ENCODE measurements at places on chromosomes 4 and X.

DNA sequence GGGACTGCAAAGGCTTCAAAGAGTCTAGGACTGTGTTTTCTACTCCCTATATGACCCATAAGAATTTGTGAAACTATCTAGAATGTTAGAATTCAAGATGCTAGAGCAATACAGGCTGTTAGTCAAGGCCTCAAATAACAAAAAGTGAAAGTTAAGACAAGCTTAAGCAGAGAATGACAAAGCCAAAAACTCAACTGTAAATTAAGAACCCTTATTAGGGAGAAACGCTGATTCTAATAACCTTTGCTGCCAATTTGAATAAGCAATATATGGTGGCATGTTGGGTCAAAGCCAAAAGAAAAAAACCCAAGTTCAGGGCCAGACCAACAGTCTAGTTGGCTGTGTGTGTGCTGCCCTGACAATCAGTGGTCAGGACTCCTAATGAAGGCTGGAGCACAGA, 160.0 kb downstream of the INPP4B start:
- no peak for DNase-seq

GRCh38 chr4:1045193-1045594, 33.8 kb downstream of the FGFRL1 start:
- DNase-seq = no peak

DNA sequence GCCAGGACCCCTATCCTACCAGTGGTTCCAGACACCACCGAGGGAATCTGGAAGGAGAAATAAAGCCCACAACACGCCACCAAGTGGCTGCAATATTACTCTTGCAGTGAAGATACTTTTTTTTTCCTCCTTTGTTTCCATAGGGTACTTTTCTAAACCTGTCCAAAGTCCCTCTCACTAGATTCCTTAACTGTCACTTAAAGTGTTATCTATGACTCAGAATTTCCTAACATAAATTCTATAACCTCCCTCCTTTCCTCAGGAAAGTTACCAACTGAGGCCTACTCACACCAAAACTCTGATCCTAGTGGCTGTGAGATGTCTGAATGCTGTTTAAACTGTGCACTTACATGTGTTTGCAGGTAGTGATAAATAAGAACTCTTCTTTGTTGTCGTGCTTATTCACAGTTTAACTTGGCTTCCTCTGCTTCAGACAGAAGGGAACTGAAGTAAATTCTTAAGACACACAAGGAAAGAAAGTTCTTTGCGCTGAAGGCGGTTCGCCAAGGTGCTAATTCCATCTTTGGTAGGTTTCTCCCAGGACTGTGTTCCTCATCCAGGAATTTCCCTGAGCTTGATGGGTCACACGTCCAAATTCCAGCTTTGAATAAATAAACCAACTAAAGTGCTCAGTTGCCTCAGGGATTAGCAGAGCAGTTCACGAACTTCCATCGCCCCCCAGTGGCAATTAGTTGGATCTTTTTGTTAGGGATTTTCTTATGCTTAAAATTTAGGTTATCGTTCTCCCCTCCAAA, 10.7 kb upstream of the HCCS start:
- DNase-seq = no peak

DNA sequence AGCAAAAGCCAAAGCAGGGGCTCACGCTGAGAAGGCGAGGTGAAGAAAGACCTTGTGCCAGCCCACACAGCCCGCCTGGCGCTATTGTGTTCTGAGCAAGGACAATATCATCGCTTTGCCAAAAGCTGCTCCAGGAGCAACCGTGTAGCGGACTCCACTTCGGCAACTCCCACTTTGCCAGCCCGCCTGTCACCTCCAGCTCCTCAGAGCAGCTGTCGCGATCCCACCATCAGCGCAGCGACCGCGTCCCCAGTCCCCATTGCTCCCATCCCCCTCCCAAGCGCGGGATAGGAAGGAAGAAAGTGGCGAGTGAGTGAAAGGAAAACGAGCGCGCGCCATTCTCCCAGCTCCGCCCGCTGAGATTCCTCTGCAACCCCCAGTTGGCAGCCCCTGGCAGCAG, 759 bp downstream of the ZC4H2 start:
- no peak for DNase-seq

DNA sequence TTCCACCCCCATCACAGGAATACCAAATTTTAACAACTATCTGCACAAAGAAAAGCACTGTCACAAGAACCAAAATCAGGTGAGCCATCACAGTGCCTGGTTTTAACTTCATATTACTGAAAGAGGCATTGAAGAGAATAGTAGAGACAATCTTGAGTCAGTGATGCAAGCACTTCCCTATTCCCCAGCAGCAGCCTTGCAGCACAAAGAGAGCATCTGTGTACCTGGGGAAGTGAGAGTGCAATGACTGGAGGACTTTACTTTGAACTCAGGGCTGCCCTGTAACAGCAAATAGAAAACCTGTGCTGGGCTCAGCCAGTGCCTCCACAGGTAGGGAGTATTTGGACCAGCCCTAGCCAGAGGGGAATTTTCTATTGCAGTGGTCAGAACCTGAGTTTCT, 361.8 kb downstream of the TEX13C start:
- DNase-seq = no peak

DNA sequence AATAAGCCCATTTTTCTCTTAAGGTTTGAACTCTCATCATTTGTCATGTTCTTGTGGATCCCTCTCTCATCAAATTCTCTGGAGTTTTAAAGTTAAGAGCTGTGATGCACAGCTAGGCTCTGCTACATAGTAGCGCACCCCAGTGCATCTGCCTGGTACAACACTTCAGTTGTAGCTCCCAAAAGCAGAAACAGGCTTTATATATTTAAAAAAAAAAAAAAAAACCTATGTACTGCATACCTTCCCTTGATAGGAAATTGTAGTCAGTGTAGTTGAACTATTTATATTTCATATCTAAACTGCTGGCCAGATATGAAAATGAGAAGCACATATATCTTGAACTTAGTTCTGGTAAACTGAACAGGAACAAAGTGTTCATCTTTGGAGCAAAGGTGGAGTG, 131.4 kb downstream of the KLHL13 start:
- no peak for DNase-seq

DNA sequence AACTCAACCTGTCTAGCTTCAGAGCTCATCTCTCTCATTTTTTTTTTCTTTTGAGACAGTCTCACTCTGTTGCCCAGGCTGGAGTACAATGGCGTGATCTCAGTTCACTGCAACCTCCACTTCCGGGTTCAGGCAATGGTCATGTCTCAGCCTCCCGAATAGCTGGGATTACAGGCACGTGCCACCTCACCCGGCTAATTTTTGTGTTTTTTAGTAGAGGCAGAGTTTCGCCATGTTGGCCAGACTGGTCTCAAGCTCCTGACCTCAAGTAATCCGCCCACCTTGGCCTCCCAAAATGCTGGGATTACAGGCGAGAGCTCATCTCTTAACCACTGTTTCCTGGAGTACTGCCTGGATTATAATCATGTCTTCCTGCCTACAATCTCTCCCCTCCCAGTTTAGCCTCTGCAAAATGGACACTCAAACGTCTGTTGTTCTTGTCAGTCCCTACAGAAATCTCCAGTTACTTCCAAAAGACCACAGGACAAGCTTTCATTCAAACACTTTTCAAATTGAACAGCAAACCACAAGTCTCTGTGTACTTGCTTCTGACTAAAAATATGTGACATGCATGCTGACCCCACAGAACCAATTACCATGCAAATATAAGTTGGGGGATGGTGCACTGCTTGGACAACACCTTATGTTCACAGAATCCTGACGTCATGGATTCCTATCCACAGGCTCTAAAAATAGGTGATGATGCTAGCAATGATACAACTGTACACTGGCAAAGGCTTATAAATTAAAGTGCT, 137.2 kb downstream of the SH3KBP1 start:
- DNase-seq = no peak

GRCh38 chr4:163568843-163569242, 74.4 kb downstream of the TMA16 start:
- DNase-seq = no peak

- DNase-seq = no peak
Observed at GRCh38 chr4:7020290-7020689, 22.9 kb upstream of the TADA2B start.

DNA sequence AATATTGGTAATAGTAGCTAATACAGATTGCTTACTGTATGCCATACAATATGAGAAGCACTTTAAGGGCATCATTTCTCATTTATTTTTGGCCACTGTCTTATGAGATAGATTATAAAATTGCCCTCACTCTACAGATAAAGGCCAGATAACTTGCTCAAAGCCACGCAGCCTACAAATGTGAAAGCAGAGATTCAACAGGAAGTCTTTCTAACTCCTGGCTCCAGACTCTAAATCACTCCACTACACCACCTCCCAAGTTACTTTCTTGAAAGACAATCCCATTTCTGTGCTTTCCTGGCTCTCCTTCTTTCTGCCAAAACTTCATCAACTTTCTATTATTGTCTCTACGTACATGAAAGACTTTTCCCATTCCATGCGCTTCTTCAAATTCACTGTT, 194.7 kb downstream of the FBXO8 start:
- no peak for DNase-seq

DNA sequence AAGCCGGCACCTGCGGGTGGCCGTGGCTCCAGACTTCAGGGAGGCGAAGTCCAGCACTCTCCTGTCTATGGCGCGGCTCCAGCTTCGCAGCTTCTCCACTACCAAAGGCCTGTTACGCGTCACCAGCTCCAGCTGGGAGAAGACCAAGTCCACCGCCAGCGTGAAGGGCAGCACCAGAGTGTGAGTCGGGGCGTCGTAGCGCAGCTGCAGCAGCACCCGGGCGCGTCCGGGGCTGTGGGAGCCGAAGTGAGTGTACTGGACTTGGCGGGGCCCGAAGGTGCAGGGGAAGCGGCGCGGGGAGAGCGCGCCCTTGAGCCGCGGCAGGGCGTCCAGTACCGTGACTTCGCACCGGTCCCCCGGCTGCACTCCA, 444 bp downstream of the FREM3 start:
- DNase-seq = no peak

DNA sequence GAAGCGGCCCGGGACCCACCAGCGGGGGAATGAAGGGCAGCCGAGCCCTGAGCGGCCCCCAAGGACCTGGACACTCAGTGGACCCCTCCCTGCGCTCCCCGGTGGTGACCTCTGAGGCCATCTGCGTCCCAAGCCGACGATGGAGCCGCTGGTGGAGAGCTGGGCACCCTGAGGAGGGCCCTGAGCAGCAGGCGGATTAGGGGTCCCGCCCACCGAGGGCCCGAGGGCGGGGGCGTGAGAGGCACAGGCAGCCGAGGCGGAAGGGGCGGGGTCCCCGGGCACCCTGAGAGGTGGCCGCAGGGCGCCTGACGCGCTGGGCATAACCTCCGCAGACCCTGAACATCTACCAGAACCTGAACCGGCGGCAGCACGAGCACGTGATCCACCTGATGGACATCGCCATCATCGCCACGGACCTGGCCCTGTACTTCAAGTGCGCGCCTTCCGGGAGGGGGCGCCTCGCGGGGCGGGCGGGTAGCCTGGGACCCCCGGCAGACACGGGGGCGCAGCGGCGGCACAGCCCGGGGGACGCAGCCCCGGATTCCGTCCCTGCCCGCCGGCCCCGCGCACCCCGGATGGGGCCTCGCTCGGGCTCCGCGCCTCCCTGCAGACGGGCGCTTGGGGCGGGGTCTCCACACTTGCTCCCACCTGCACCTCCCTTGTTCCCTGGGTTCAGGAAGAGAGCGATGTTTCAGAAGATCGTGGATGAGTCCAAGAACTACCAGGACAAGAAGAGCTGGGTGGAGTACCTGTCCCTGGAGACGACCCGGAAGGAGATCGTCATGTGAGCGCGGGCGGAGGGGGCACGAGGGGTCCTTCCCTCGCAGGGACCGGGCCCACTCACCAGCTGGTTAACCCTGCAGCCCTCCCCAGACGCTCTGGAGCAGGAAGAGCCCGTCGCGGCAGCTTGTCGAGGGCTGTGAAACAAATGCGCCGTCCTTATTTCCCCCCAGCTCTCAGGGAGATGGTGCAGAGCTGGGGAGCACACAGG, 10.3 kb downstream of the ATP5ME start:
- no peak for DNase-seq

GRCh38 chr4:173121076-173121561, 47.5 kb upstream of the GALNT7 start:
- peak; percentile 21 for DNase-seq

- no peak for DNase-seq
Observed at GRCh38 chr4:171954650-171955049, 141.4 kb downstream of the GALNTL6 start.

DNA sequence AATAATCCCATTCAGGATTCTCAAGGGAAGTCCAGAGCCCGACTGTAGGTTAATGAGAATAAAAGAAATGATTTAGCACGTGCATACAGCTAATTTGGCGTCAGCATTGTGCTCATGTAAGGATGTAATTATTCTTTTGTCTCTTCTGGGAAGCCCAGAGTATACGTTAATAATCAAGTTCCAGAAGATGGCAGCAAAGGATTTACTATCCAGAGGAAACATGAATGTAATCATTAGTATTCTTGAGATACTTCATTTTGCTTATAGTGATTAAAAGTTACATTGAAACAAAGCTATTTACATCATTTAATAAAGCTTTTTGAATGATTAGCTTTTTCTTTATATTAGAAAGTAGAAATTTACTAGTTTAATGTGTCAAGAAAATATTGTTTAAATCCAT, 27.1 kb upstream of the MAP9 start:
- DNase-seq = peak; percentile 44

- no peak for DNase-seq
Observed at GRCh38 chr4:10577018-10577417, 107.5 kb downstream of the CLNK start.

GRCh38 chr4:163201358-163201757, 34.7 kb upstream of the NAF1 start:
- no peak for DNase-seq

DNA sequence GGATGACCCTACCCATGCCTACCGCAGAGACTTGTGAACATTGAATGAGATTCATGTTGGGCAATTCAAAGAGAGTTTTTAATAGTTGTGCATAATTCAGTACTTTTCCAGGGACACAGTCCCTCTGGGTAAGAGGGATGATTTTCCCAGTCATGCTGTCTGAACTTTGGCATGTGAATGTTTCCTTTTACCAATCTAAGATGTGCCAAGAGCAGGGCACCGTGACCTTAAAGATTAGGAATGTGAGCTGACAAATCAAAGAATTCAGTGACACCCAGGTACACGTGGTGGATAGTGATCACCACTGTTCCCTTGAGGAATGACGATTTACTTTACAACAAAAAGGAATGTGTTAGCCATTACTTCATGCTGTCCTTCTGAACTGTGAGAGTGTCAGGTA, 515.6 kb downstream of the PPARGC1A start:
- peak; percentile 26 for DNase-seq

DNA sequence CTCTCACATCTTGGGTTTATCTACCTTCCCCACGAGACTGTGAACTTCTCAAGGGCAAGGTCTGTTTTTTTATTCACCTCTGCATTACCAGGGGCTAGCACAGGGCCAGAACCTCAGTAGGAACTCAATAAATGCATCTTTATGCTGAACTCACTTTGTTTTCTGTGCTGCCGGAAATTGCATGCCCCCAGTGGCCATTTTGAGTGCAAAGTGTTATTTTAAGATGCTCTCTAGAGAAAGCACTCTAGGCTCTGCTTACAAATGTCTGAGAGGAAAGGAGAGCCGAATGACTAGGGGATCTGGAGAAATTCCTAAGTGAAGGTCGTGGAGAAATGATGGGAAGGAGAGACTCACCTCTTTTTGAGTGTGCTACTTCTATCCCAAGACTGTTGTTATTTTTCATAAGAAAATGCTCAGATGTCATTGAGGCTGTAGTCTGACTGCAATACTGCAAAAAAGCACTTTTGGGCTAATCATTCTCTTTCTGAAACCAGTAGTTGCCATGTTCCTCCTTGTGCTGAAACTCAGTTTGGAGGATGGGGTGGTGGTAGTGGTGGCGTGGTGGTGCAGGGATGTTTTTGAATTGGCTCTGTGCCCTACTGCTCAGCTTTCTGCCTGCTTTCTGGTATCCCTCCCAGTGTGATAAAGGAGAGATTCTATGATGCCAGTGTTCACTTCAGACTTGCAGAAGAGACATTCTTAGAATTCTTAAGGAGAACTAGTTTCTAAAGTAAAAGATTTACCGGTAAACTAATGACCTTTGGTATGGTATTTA, 41.3 kb downstream of the DOCK11 start:
- no peak for DNase-seq

All from foreskin keratinocyte (primary cell).